ENCODE measurements at places on chromosomes 6 and 20.
A peak's percentile ranks its signal among the peaks of the same experiment; 100 is the strongest.

- no peak for DNase-seq
Observed at GRCh38 chr6:166598441-166599138, 12.1 kb upstream of the RAMACL start.

GRCh38 chr6:138229072-138229471 is 10.8 kb upstream of the PBOV1 start:
- peak; percentile 44 for DNase-seq

DNA sequence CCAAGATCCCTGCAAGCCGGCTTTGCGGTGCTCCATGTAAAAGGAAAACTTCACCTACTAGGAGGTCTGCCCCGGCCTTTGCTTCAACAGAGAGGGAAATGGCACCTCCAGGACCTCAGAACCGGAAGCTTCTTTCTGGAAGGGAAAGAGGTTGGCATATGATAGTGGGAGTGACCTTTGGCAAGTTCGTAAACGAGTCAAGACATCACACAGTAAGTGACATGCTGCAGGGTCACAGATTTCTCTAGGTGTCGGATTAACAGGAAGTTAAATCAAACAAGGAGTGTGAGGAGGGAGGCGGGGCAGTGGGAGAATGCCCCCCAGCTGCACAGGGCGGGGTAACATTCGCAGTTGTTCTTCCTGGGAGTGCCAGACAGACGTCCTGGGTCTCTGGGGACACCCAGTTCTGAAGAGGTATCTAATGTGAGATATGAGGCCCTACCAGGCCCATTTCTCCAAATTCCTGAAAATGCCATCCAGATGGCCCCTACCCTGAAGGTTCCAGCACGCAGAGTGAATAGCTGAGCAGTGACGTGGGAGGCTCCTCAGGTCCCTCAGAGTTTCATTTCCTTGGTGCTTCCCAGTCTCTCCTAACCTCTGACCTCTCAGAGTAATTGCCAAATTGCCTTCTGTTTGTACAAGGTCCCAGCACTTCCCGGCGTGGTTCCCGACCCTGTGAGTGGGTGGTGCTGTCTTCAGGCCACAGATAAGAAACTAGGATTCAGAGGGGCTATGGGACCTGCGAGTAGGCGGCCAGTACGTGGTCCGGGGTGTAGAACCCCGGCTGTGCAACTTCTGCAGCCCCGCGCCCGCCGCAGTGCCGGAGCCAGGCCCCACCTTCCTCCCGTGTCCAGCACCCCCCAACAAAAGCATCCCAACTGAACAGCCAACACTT is 1.9 kb downstream of the RRBP1 start:
- peak; percentile 50 for DNase-seq

- no peak for DNase-seq
Observed at GRCh38 chr6:32613475-32613874, 23.7 kb upstream of the HLA-DQA1 start.

DNA sequence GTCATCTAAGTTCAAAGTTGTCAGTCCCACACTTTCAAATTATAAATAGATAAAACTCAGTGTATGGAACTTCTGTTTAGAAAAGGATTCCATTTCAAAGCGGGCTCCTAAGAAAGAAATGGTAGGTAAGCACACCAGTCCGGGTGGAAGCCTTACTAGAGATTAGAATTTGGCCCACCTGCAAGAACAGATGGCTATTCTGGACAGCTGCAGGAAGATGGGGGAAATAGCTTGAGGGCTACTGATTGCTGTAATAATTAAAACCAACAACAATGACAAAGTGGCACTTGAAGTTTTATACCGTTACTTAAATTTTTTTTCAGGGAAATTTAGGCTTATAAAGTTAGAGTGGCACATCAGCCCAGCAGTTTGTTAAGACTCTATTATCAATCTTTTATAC is 83.3 kb downstream of the HIVEP2 start:
- no peak for DNase-seq

- DNase-seq: no peak
Observed at GRCh38 chr20:33000802-33001466, 3.3 kb downstream of the SUN5 start.

- no peak for DNase-seq
Observed at GRCh38 chr6:8026800-8027199, 37.4 kb downstream of the BLOC1S5 start.

DNA sequence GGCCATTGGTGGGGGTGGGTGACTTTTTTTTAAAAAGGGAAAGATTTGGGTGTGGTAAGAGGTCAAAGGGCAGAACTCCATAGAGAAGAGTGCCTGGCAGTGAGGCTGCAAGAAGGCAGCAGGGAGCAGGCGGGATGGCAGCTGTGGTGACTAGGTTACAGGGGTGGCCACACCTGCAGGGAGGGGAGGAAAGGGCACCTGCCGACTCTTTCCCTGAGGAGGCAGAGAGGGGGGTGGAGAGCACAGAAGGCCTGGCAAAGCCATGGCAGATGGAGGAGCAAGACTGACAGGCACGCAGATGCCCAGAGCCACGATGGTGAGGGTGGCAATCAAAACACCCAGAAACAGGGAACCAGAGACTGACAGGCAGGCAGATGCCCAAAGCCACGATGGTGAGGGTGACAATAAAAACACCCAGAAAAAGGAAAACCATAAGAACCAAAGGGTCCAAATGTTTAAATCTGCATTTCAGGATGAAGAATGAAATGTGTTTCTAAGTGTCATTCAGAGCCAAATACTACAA is 19.3 kb downstream of the CST7 start:
- peak; percentile 85 for DNase-seq

Measured in NCI-H510A treated with DMSO at 0.1 percent for 48 hours (cell line).